ENCODE measurements at places on chromosomes 2 and 18.

GRCh38 chr18:67199993-67200617 is 316.4 kb downstream of the DSEL start:
- no peak for DNase-seq

- no peak for DNase-seq
Measured at GRCh38 chr2:158270536-158270935, 168.9 kb downstream of the UPP2 start.

GRCh38 chr18:24234850-24235418 is 96.1 kb downstream of the CABYR start:
- no peak for DNase-seq

DNA sequence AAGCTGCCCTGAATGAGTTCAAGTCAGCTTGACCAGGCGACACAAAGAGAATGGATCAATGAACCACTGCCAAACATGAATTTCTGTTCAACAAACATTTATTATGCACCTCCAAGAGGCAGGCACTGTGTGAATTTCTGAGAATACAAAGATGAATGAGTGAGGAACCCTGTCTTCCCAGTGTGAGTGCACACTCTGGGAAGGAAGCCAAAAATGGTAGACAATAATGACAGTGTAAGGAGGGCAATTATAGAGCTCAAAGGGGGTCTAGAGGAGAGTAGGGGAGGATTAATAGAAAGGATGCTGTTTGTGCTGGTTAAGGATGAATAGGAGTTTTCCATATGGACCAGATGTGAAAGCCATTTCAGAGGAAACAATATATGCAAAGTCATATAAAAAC is 213.4 kb downstream of the DCC start:
- no peak for DNase-seq

DNA sequence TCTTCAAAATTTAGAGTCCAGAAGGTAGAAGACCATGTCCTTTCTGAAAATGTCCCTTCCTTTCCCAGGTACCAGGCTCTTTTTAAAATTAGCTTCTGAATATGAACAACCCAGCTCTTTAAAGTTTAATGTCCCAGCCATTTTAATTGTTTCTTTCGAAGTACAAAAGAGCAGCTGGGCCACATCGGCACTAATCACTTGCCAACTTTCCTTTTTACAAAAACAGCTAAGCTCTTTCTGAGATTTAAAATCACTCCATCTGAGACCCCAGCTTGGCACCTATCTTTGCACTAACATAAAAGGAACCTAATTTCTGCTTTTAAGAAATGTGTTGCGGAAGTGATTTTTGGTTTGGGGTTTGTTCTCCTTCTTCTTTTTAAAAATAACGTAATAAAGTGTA is 2.6 kb downstream of the BOD1L2 start:
- DNase-seq = no peak

DNA sequence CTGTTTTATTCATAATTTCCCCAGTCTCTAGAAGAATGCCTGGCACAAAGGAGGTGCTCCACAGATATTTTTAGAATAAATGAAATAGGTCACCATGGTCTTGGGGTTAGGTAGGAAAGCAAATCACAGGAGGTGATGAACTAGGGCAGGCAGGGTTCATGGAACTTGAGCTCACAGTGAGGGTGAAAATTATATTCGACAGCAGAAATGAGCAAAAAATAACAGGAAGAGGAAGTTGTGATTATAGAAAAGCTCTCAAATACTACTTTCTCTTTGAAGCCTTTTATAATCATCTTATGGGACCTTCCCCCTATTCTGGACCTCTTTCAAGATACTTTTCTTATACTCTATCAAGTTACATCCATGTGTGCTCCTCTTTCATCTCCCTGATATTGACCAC is 4.5 kb upstream of the CREB1 start:
- no peak for DNase-seq
